ENCODE measurements at places on chromosomes 3 and 15. TPM values are rescaled to one million over a fixed set of nuclear protein-coding genes. Genes with fewer than 3 reads are reported as not detected.

The PLAAT1 gene
- 8.4 TPM for total RNA-seq

GRCh38 chr3:13214847-13215472 lies 141.7 kb upstream of the IQSEC1 start:
- peak; percentile 56 for DNase-seq

The TRPC1 gene
- total RNA-seq, result 5.6 TPM

DNA sequence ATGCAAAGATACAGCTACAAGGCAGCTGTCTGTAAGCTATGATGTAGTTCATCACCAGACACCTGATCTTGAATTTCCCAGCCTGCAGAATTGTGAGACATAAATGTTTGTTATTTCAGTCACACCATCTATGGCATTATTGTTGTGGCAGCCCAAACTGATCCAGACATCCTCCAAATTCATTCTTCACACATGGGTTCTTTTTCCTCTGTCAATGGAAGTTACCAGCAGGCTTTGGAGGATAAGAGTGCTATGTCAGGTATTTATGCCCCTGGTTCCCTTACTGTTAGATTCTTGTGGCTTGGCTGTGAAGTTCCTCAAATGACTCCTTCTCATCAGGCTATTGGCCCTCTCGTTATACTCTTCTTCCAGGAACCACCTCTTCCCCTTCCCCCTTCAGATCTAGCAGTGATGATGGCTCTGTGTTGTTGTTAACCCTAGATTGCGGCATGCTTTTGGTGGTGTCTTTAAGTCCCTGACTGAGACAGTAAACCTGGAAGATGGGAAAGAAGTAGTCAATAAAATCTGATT lies 91.0 kb upstream of the CHMP2B start:
- DNase-seq, result no peak

DNA sequence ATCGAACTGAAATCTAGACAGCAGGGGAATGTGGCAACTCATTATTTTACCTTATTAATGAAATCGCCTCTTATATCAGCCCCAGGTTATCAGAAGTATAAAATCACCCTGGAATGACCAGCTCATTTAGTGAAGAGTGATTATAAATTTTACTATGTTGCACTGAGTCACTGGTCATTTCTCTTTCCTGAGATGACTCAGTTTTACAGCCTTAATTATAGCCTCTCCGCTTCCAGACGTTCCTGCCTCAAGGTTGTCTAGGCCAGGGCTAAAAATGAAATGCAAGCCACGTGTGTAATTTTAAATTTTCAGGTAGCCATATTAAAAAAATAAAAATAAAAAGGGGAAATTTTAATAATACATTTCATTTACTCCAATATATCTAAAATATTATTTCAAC lies 33.3 kb downstream of the DET1 start:
- no peak for DNase-seq

DNA sequence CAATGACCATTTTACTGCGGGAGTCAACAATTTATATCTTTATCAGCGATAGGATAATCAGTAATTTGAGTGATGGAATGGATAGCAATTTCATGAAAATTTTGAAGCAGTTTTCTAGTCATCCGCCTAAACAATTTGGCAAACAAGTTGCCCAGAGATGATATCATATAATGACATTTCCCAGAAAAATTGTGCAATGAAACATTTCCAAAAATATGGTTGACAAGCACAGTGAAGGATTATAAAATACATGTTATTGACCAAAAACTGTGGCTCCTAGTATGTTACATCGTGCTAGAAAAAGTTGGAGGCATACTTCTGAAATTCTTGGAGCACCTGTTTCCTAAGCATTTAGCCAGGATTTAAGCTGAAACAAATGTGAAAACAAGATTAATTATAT lies 145.1 kb downstream of the GHSR start:
- no peak for DNase-seq

GRCh38 chr3:73448761-73449301 lies 175.9 kb downstream of the PDZRN3 start:
- DNase-seq, result no peak

DNA sequence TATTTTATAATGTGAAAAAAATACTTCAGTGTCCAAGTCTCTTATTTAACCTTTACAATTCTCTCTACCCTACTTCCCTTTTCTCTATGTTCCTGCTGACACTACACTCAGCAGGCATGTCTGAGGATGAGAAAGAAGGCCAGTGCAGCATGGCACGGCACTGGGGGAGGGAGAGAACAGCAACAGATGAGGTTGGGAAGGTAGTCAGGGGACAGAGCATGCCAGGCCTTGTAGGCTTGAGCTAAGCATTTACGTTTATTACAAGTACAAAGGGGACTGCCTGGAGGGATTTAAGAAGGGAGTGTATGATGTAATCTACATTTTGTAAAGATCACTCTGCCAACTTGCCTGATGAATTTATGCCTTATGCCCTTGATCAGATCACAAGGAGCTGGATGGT lies 117.3 kb upstream of the WNT5A start:
- no peak for DNase-seq

GRCh38 chr3:103906808-103907207 lies 1459.9 kb upstream of the ALCAM start:
- no peak for DNase-seq

The KLHL6 gene
- total RNA-seq, result not detected

DNA sequence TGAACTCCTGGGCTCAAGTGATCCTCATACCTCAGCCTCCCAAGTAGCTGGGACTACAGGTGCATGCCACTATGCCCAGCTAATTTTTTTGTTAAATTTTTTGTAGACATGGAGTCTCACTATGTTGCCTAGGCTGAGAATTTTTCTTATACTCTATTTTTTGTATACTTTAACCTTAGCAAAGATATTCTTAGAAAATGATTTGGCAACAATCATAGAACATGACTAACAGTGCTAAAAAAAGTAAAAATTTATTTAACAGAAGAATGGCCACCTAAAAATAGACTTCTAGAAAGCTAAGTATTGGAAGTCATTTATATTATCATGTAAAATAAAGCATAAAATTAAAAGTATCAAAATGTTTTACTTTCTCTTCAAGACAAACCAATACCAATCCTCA lies 322.3 kb downstream of the PLCL2 start:
- no peak for DNase-seq

- no peak for DNase-seq
These were observed 5.3 kb downstream of the EIF4A2 start for GRCh38 chr3:186788482-186789370.

The MAPKBP1 gene
- 16.5 TPM for total RNA-seq

DNA sequence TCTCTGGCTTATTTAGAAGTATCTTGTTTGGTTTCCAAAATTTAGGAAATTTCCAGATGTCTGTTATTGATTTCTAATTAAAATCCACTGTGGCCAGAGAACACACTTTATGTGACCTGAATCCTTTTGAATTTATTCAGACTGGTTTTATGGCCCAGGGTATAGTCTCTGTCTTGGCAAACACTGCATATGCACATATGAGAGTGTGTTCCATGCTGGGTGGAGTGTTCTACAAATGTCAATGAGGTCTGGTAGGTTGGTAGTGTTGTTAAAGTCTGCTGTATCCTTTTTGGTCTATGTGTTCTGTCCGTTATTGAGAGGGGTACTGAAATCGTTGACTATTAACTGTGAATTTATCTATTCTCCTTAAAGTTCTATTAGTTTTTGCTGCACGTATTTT lies 30.2 kb downstream of the PGPEP1L start:
- DNase-seq, result no peak

The GPR171 gene
- not detected for total RNA-seq

DNA sequence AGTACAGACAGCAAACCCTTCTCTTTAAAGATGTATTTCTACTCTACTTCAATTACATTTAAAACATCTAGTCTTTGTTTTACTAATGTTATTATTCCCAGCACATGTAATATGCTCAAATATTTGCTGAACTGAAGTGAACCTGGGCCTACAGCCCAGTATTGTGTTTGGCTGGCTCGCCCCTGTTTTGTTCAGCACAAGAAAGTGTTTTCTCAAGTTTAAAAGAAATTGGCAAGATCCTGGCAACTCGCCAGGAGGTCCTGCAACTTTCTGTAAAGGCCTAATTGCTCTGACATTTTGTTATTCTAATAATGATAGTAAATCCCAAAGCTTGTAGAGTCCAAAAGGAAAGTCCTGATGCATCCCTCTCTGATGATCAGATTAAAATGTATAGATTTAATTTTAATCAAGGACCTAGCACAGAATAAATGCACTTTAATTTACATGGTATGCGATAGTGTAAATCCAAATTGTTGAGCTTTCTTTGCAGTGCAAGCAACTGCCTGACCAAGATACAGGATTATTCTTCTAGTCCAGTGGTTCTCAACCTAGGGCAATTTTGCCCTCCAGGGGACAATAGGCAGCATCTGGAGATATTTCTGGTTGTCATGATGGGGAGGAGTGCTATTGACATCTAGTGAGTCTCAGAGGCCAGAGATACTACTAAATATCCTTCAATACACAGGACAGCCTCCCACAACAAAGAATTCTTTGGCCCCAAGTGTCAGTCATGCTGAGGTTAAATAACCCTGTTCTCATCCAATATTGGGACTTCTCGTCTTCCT lies 35.7 kb upstream of the TMOD3 start:
- no peak for DNase-seq

DNA sequence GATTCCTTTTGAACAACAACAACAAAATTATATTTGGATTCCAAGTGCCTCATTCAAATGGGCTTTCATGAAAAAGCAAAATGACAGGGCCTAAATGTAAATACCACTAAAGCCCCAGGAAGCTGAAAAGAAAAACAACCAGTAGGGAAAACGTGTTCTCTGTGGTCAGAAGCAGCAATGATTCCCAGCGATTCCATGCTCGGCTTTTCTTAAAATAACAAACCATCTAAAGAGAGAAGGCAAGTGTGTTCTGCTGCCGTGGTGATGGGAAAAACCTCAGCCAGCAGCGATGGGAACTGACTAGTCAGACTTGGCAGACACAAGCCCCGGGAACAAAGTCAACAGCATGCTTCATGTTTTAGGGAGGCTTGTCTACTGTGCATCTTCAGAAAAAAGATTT lies 153.6 kb downstream of the TNIK start:
- peak; percentile 98 for DNase-seq

GRCh38 chr3:182913889-182914288 lies 66.4 kb downstream of the DCUN1D1 start:
- DNase-seq, result no peak
